NCI-H774 (cell line): ENCODE measurements at places on chromosomes 1 and 21.

DNA sequence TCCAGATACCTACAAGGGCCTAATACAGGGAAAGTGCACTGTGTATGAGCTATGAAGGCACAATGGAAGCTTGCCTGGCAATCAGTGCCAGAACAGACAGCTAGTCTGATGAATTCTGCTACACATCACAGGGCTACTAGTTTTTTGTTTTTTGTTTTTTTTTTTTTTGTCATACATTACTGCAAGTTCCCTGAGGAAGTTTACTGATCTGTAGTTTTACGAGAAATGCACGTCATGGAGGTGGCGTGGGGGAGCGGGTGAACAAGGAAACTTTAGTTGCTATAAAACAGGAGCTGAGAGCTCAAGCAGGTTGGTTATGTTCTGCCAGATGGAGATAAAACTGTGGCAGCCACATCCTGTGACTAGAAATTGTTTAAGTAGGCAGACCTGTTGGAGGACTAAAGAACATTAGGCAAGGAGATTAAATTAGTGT lies 17.7 kb downstream of the PTPRC start:
- DNase-seq, result no peak

GRCh38 chr1:19240673-19241538 lies 10.4 kb downstream of the EMC1 start:
- DNase-seq, result no peak

GRCh38 chr1:110250749-110251148 lies 40.6 kb downstream of the KCNC4 start:
- DNase-seq, result no peak

DNA sequence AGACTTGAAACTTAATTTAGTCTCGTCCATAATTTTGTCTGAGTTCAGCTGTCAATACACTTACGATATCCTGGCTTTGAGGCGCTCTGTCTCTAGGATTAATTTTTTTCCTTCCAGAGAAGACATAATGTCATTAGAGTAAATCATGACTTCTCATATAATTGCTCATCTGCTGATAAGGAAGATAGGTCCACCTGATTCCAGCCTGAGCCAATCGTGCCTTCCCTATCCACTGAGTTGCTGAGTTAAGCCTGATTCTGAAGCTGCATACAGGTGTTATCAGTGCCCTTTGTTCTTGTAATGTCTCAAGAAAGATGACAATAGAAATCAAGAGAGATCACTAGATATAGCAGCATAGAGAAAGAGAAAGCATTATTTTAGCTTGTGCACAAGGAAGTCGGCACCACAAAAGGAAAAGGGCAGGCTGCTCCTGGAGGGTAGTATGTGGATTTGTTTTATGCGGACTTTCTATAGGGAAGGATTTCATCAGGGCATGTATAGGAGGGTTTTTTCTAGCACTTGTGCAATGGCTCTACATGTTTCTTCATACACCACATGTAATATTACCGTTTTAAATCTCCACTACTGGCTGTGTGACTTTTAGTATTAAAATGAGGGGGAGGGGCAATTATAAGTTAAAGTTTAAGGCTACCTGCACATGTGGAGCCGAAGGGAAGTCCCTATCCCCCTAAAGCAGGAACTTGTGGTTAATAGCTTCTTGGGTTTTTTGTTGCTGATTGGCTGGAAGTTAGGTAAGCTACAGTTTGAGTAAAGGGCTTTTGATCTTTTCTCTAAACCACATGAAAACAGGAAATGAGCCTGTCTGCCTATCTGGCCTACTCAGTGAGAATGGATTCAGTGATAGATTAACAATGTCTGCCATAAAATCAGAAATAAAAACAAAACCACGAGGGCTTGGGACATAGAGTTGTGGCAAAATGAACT lies 133.4 kb downstream of the PLPPR5 start:
- no peak for DNase-seq

GRCh38 chr1:36522461-36523229 lies 39.9 kb upstream of the CSF3R start:
- peak; percentile 12 for DNase-seq

DNA sequence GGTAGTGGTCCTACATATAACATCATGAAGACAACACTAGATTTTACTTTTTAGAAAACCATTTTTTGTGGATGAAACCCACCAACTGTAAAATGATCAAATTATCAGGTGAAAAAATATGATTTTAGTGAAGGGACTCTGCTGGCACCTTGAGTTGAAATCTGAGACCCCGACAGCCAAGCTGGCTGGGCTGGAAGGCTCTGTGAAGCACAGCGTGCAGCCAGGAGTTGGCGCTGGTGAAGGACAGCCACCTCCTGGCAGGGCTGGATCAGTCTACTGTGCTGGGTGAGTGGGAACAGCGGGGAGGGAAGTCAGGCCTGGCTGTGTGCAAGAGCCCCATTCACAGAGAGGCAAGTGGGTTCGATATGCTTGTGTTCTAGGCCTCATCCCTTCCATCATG lies 47.9 kb downstream of the DDAH1 start:
- DNase-seq, result no peak

DNA sequence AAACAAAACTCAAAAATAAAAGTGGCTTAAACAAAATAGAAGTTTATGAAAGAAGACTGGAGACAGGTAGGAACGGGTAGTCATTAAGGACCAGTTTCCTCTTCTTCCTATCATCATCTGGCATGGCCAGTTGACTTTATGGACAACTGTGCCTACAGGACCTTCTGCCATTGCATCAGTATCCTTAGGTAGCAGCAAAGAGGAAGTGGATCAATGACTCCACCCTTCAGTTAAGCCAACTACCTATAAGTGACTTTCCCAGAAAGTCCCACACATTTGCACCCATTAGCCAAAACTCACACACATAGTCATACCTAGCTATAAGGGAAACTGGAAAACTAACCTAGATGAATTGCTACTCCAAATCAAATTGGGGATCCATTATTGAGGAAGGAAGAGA lies 51.7 kb downstream of the RASAL2 start:
- DNase-seq, result no peak

DNA sequence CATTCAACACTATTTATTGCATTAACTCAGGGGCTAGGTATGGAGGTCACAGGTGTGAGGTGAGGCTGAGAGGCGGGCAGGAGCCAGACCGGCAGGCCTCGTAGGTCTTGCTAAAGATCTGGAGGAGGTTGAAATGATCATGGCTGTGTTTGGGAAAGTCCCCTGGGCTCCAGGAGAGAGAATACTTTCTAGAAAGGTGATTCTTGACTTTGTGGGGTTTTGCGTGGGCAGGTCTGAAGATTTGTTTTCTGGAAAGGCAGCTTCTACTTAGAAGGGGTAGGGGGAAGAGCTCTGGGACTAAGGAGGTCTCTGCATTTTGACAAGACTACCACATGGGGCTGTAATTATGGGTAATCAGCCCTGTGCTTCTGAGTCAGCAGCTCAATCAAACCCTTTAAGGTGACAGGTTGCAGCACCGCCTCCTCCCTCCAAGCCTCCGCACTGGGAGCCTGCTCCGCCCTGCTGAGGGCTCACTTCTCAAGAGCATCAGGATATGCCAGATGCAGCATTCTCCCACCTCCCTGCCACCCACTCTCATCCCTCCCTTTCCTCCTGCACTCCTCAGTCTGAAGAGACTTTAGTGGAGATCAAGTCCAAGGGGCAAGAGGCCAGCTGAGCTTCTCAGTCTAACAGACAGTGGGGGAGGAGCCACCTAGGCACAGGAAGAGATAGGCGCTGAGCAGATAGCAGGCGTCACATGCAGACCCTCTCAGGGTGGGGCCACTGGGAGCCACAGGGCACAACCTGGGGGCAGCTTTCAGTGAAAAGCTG lies 30.5 kb downstream of the SLC30A1 start:
- DNase-seq, result no peak

DNA sequence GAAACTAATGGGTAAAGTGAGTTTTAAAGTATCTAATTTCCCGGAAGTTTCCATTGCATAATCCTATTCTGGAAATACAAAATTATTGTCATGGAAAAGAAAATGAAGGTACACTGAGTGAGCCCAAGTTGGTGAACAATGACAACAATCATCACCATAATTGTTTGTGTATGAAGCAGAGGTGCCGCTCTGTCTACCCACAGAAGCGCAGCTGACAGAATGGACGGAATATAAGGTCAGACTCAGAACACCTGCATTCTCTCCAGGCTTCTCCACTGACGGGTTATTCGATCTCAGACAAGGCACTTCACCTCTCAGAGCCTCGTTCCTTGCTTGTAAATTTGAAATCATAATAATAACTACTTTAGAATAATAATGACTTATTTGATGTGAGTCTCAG lies 99.1 kb upstream of the NGF start:
- DNase-seq, result peak; percentile 29

DNA sequence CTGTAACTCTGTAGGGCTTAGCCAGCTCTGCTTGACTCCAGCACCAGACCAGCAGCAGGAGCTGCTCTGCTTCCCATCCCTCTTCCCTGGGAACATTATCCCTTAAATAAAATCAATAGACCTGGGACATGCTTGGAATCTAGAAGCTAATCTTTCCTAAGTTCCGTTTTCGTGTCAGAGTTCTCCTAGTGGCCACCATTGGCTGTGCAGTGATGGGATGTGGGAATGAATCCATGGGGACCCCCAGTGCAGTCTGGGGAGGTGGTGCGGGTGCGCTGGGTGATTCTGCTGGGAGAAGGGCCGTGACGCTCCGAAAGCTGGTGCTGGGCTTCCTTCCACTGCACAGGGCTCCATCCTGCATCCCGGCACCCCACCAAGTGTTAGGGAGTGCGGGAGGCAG lies 202.7 kb downstream of the CAMTA1 start:
- DNase-seq, result no peak

GRCh38 chr1:221865808-221866207 lies 123.9 kb upstream of the DUSP10 start:
- no peak for DNase-seq

DNA sequence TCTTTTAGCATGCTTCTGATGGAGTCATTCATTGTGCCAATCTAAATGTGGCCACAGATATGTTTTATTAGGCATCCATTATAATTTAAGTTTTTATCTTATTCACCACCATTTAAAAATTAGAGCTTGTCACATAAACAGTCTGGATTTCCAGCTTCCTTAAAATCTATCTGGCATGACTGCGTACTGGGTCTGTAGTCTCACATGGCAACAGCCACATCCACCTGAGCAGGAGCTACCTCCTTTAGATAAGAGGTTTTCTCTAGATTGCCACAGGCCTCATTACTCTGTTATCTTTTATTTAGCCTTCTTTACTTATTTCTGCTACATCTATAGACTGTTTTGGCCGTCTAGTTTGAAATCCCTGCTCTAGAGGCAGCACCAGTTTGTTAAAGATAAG lies 29.1 kb downstream of the B3GALT2 start:
- no peak for DNase-seq

DNA sequence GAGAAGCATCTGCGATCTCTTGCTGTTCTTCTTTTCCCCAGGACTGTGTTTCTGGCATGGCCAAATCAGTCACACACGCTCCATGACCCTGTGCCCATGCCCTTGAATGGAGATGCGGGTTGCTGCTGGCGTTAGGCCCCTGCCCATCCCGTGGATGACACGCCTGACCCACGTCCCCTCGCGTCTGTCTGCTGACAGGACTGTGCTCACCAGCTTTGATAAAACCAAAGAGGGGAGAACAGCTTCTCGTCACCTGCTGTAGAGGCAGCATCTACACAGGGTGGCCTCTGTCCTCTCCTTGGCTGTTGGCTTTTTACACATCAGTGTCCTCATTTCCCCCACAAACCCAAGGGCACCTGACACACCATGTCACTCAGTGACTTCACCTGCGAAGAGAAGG lies 6.9 kb downstream of the MT1HL1 start:
- peak; percentile 44 for DNase-seq

DNA sequence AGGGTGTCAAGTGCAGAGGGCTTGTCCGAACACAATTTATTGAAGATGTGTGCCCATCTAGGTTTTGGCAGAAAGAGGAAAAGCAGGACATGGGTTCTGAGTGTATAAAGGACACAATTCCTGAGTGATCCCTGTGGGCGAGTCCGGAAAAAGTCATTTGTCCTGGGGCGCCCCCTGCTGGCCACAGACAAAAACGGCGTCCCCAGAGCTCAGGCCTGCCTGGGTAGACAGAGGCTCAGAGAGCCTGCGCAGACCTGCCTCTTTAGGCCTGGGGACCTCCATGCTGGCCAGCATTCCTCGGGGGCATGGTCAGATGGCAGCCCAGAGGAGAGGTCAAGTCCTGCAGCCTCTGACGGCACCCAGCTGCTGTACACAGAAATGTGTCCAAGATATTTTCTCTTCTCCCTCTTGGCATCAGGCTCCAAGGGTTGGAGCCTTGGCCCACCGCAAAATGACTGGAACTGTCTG lies 65.5 kb upstream of the LRP8 start:
- DNase-seq, result peak; percentile 58

DNA sequence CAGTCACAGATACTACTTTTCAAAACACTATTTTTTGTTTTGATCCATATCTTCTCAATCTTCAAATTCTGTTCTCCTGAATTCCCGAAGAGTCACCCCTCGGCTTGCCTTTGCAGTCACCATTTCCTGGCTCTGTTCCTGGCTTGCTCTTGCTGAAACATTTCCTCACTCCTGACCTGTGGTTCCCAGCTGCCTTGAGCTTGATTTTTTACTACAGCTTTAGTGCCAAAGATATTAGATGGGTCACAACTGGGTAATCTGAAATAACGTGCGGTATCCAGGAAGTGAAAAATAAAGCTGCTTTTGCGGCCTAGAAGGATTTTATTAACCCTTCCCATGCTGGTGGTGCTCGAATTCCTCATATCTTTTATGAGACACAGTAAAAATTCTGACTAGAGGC lies 318.8 kb downstream of the PCP4 start:
- DNase-seq, result no peak

DNA sequence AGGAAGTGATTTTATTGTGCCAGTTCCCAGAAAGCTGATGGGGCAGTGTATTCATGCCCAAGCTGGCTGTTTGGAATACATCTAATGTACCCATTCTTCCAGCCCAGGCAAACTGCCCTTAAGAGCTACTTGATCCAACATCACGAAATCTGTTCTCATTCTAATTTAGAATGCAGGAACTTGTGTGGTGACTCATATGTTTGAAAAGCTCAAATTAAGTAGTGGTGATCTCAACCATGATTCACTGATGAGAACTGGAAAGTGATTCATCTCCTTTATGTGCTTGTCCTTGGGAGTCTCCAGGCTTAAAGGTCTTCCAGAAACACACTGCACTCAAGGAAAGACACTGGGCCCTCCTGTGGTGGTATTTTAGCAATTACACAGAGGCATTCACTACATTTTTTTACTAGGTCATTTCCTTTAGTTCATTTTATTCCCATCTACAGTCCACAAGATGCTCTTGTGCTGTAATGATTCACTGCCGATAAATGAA lies 65.4 kb downstream of the RPE65 start:
- peak; percentile 4 for DNase-seq

- DNase-seq, result no peak
These were observed 55.9 kb downstream of the PCBP3 start for GRCh38 chr21:45699251-45699942.

DNA sequence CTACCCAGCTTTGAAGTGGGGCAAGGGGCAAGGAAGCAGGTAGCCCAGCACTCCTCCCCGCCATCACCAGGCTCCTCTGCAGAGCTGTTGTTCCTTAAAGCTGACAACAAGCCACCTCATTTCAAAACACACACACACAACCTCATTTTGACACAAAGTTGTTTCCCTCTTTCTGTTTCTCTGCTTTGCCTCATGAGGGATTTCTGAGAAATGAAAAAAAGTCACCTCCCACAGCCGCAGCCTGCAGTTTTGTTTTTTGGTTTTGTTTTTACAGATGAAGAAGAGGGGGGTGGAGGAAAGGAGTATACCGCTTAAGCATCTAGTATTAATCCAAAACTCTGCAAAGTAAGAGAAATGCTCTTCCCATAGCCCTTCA lies 12.1 kb downstream of the MCL1 start:
- DNase-seq, result no peak

GRCh38 chr1:108664481-108664880 lies 3.6 kb upstream of the HENMT1 start:
- DNase-seq, result no peak
